ENCODE measurements at places on chromosomes 5 and 9.

- DNase-seq = no peak
Observed at GRCh38 chr9:120030847-120031246, 549.1 kb downstream of the CDK5RAP2 start.

DNA sequence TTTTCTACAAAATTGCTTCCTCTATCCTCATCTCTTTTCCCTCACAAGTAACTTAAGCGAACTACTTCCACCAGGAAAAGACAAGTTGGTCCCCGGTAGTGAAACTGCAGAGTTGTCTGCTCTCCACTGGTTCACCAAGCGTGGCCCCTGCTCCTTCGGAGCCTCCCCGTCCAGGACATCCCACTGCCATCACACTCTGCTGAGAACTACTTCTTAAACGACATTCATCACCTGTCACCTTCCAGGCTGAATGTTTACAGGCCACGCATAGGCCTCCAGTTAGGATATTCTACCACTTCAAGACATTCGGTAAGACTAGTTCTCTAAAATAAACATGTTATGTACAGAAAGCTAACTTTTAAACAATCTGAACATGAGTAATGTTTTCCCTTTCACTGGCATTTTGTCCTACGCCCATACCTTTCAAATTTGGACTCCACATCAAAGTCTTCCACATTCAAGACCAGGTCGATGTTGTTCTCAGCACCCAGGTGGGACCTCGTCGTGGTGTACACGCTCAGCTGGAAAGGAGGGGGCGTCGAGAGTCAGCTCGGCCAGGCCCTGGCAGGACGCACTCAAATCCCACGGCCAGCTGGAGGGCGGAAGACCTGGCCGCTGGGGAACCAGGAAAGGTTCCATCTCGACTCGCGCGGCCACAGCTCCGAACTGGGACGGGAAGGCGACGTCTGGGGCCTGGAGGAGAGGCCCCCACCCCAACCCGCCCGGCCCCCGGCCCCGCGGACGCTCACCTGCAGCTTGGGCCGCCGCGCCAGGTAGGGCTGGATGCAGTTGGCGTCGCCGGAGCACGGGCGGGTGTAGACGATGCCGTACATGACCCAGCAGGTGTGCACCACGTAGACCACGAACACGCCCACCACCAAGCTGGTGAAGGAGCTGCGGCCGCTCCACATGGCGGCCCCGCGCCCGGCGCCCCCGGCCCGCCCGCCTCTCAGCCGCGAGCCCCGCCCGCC, 683 bp downstream of the CLPTM1L start:
- DNase-seq = peak; percentile 12

DNA sequence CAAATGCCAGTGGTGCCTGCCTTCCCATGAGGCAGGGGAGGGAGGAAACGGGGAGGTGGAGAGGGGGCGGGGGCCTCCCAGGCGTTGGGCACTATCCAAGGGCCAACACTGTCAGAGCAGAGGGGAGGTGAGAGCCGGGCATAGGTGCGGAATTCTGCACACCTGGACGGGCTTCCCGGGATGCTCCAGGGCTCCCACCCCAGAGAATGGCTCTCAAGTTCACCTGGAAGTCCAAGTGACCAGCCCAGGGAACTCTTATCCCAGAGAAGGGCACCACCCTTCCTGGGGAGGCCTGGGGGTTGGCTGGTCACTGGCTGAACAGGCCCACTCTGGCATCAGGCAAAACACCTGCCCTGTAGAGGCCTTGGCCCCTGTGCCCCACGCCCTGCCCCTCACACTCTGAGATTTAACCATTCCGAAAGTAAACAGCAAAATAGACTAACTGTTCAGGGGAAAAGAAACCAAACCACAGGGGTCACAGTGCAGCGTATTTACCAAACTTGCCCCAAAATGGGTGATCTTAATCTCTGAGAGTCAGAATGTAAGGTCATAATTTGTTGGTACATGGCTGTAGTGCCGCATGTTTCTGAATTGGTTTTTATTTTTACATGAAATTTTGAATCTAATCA, 2.7 kb downstream of the CSF2 start:
- no peak for DNase-seq

- no peak for DNase-seq
Observed at GRCh38 chr5:7592910-7593309, 197.0 kb downstream of the ADCY2 start.

GRCh38 chr5:167614294-167615021, 677.0 kb upstream of the WWC1 start:
- no peak for DNase-seq

GRCh38 chr9:127976498-127976897, 4.3 kb downstream of the EEIG1 start:
- no peak for DNase-seq

GRCh38 chr5:157352756-157353340, 86.9 kb downstream of the CYFIP2 start:
- peak; percentile 37 for DNase-seq

DNA sequence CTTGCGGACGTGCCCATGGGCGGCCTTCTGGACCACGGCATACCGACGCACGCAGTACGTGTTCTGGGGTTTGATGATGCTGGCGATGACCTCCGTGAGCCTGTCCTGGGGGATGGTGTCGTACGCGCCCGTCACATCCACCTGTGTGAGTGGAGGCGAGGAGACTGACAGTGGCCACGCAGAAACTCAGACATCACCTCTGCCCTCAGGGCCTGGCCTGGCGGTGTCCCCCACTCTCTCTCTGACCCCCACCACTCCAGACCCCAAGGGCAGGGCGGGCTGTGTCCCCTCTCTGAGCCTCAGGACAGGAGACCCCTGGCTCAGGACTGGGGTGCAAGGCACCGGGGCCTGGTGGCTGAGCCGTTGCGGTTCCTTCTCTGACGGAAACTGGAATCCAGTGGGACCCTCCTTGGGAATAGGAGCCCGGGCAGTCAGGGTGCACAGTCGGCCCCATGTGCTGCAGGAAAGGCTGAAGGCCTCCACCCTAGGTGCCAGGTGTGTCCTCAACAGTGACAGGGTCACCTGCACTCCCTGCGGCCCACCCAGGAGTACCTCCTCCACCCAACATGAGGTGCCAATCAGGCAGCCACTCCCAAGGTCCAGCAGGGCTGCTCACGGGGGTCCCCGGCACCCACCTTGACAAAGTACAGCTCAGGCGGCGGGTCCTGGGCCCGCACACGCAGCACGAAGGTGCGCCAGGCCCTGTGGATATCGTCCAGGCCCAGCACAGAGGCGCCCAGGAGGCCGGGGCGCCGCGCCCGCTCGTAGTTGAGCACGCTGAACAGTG, 16.0 kb downstream of the TERT start:
- no peak for DNase-seq
